Kidney tubule cell (primary cell): ENCODE measurements at places on chromosomes 3 and 15.

- no peak for DNase-seq
Measured at GRCh38 chr15:83322061-83322460, 37.6 kb upstream of the BNC1 start.

DNA sequence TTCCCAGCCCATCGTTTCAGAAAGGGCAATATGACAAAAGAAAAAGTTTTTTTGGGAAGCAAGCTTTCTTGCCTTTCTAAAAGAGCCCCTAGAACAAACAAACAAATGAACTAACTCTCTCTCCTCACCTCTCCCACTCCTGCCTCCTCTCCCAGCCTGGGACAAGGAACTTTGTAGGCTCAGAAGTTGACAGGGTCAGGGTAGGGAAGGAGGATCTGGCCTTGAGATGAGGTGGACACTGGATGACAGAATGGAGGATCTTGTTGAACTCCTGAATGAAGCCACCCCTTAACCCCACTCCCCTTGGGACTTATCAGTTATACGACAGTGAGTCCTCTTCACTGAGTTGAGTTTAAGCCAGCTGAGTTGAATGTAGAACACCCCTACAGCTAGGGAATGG lies 1.6 kb upstream of the ITGA11 start:
- DNase-seq: no peak

- DNase-seq: peak; percentile 13
Measured at GRCh38 chr15:67720556-67721175, 104.6 kb upstream of the SKOR1 start.

- DNase-seq: no peak
Measured at GRCh38 chr15:34347951-34348638, 5.0 kb downstream of the NUTM1 start.

DNA sequence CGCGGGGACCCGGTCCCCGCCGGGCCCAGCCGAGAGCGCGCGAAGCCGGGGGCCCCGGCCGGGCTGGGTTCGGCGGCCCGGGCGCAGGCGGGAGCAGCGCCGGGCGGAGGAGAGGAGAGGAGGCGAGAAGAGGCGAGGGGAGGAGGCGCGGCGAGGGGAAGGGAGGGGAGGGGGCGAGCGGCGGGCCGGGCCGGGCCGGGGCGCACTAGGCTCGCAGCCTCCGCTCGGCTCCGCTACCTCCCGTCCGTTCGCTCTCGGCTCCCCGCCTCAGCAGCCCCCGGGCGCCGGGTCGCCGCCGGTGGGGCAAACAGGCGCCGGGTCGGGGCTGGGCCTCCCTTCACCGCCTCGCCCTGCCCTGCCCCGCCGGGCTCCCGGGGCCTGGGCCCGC lies 351 bp downstream of the INSYN1 start:
- DNase-seq: no peak

DNA sequence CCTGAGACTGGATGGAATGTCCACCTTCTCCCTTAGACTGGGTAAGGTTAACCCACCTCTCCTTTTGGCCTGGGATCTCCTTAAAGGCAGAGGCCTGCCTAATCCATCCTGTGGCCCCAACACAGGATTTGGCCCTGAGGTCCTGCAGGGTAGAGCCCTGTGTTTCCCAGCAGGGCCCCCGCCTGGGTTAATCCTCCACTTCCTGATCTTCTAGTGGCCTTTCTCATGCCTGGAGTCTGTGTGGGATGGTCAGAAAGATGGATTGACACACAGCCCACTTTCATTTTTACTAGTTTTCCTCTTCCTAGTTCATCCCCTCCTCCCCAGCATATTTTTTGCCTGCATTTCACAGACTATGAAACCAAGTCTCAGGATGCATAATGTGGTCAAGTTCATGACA lies 48.9 kb upstream of the SLC6A6 start:
- no peak for DNase-seq

DNA sequence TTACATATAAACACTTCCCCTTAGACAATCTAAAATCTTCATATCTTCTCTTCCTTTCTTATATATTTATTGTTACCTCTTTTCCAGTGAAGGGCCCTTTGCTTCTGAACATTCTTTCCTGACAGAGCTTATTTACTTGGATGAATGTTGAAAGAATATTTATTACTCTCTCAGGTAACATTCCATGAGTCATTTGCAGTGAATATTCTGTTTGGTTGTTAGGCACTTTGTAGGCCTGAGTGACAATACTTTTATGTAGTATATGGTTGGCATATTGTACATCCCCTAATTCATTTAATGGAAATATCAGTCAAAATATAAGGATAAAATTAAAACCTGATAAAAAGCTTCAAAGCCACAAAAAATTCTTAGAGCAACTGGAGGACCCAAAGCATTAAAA lies 260.9 kb upstream of the KCNMB2 start:
- peak; percentile 24 for DNase-seq

DNA sequence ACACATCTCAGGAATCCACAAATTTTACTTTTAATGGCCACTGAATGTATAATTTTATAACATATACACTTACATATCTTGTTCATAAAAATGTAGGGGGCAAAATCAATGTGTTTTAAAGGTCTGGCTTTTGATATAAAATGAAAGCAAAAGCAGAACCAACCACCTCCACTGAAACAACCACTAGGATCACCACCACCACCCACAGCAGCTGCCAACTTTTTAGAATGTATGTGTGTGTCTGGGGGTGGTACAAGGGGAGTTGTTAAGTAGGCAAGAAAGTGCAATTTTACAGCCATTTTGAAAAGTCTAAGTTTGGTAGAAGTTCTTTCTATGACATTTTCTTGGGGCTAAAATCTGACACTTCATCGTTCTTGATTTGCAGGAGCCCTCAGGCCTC lies 44.0 kb downstream of the OTOL1 start:
- no peak for DNase-seq

GRCh38 chr15:90994059-90994416 lies 297 bp downstream of the PRC1 start:
- peak; percentile 8 for DNase-seq

DNA sequence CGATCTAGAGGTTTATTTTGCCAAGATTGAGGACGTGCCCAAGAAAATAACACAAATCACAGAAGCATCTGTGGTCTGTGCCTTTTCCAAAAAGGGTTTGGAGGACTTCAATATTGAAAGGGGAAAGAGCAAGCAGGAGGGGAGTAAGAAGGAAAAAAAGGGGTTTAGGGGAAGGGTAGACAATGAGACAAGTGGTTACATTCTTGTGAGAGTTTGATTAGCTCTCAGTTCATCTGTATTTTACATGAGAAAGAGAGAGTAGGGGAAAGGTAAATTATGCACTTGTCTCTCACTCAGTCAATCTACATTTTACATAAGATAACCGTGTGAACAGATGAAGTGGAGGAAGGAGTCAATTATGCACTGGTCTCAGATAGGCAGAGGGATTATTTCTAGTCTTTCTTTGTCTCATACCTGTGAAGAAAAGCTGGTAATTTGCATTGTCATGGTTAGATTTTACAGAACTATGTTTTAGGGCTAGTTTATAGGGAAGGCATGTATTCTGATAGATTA lies 931.3 kb downstream of the CADM2 start:
- no peak for DNase-seq

DNA sequence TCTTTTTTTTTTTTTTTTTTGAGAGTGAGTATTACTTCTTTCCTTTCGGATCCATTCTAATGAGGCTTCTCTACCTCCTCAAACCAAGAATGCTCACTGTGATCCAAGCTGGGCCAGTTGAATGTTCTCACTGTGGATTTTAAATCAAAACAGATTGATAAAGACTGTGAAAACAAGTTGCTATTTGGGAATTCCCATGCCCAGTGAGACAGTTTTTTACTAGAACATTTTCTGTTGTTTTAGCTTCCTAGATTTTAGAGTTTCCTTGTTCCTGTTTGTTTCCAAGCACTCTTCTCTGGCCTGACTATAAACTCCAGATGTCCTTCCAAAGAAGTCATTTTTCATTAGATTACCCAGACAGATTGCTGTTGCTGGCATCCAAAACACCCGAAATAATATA lies 60.1 kb upstream of the GALNT15 start:
- DNase-seq: no peak

GRCh38 chr3:48426944-48427629 lies 2.8 kb downstream of the PLXNB1 start:
- DNase-seq: peak; percentile 62

DNA sequence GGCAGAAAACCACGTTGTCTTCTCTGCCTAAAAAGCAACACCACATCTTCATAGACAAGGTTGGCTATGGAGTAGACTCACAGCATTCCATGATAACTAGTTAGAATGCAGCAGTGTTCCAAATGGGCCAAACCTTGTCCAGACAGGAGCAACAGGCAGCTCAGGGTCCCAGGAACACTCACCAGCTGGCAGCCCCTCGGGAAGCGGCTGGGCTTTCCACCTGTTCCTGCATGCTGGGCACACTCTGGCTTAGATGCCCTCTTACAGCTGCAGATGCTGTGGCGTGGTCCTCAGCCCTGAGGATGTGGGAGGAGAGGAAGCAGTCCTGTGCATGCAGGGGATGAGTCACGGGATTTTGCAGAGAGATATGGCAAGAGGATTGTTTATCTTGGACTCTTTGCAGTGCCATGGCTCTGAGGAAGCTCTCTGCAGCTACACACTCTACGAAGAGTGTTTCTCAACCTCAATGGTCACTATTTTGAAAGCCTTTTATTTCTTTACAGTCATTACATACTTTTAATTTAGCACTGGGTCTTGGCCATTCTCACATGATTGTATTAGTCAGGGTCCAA lies 11.3 kb downstream of the NRROS start:
- DNase-seq: peak; percentile 74

DNA sequence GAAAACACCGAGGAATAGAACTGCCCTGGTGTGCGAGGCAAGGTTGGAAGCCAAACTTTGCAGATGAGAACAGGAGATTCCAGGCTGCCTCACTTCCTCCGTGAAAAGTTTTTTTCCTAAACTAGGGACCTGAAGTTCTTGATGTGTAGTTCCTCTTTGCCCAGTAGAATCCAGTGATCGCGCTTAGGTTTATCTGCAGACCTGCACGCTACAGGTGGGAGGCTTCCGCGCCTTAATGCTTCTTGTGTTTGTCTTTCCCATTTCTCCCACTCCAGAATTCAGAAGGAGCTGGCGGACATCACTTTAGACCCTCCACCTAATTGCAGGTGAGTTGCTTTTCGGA lies 5.4 kb downstream of the UBE2E1 start:
- DNase-seq: peak; percentile 42

DNA sequence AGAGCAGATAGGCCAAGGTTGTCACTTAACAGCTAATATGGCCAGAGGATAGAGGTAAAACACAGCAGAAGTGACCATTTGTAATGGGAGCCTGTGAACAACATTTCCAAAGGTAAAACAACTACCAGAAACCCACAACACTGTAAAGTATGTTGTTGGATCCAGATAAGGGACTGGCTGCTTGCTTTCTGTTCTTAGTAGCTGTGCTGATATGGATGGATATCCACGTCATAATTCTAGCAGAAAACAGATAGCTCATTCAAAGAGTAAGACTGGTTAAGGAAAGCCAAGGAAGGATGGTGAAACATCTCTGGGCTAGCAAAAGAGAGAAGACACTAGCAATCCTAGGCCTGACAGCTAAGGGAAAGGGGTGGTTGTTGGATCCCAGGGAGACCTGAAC lies 36.9 kb upstream of the SPRED1 start:
- DNase-seq: no peak
